ENCODE measurements at places on chromosomes 12 and 14. TPM values are rescaled to one million over a fixed set of nuclear protein-coding genes. Genes with fewer than 3 reads are reported as not detected.

The ANO2 gene
- polyA plus RNA-seq, result not detected

The CLEC6A gene
- not detected for polyA plus RNA-seq

The NEUROD4 gene
- not detected for polyA plus RNA-seq

The EGLN3 gene
- 3.4 TPM for polyA plus RNA-seq

The PLXNC1 gene
- polyA plus RNA-seq, result 0.12 TPM

The AMDHD1 gene
- polyA plus RNA-seq, result 4.1 TPM

The FOXG1 gene
- 0.07 TPM for polyA plus RNA-seq

The CFAP54 gene
- 0.70 TPM for polyA plus RNA-seq

The SLC38A4 gene
- not detected for polyA plus RNA-seq

The ALDH1L2 gene
- 2.4 TPM for polyA plus RNA-seq

The HOXC11 gene
- 0.45 TPM for polyA plus RNA-seq

The CCER1 gene
- not detected for polyA plus RNA-seq

The CMKLR1 gene
- not detected for polyA plus RNA-seq

The CLEC4D gene
- not detected for polyA plus RNA-seq

The SYT1 gene
- 14.3 TPM for polyA plus RNA-seq

The LRIG3 gene
- 4.8 TPM for polyA plus RNA-seq

The POP5 gene
- 84.4 TPM for polyA plus RNA-seq

The FOXN4 gene
- polyA plus RNA-seq, result 0.07 TPM

The KRT71 gene
- polyA plus RNA-seq, result not detected

The DAO gene
- polyA plus RNA-seq, result not detected

The ACVRL1 gene
- 0.05 TPM for polyA plus RNA-seq

The ASPG gene
- polyA plus RNA-seq, result 0.13 TPM
